ENCODE measurements at places on chromosomes 13 and 19.

- DNase-seq, result no peak
Observed at GRCh38 chr13:98461486-98462240, 115.2 kb downstream of the STK24 start.

DNA sequence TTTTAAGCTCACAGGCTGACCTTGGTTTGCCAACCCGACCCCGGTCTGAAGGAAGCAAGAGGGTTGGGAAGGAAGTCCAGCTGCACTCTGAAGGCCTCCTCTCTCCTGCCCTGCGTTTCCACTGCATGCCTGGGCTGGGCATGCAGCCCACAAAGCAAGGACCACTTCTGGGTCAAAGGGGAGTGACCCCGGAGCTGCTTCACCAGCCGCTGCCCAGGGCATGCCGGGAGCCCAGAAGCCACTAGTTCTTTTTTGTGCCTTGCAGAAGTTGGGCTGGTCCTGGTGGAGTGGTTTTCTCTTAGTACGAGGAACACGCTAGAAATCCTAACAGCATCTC, 166.7 kb downstream of the FLT1 start:
- no peak for DNase-seq

- DNase-seq, result no peak
Observed at GRCh38 chr13:29543230-29544215, 52.0 kb downstream of the SLC7A1 start.

DNA sequence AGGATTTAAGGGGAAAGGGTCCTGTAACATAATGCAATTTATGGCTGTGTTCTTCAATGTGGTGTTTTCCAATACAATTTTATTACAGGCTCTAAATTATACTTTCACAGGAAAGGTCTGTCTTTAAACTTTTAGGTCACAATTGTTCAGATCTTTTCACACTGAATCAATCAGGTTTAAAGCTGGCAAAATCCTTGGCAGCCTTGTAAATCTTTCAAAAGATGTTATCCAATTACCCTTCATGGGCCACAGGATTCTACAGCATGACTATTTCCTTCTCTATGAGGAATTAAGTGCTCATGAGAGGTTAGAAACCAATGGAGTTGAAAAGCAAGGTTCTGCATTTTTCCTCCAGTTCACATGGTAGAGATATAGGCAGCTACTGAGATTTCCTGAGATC, 211.5 kb upstream of the MIR17HG start:
- DNase-seq, result no peak

DNA sequence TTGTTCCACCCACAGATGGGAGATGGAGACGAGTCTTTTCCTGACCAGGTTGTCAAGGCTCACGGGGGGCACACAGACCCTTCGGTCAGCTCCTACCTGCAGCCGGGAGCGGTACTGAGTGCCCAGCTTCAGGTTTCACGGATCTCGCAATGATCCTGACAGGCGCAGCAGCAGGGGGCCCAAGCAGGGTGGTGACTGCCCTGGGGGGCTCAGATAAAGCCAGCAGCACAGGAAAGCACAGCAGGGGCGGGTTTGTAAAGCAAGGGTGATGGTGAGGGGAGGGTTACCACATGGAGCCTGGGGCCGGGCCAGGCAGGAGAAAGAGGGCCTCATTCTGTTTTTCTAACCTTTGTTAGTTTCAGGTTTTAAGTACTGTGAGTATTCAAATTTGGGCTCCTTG, 41.7 kb upstream of the ATP11A start:
- DNase-seq, result no peak

DNA sequence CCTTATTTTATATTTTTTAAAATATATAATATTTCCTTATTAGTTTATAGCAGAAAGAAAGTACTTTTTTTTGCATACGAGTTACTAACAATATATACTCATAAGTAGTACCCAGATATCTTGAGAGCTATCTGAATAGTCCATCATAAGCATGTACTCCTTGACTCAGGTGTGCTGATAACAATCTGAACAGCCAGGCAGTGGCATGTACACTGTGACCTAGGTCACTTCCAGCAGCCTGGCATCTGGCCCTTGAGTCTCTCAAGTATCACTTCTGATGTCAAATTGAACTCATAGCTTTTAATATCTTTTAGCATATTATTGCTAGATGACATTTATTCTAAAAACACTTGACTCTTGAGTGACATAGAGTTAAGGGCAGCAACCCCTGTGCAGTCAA, 1576.7 kb downstream of the SLITRK1 start:
- DNase-seq, result no peak

DNA sequence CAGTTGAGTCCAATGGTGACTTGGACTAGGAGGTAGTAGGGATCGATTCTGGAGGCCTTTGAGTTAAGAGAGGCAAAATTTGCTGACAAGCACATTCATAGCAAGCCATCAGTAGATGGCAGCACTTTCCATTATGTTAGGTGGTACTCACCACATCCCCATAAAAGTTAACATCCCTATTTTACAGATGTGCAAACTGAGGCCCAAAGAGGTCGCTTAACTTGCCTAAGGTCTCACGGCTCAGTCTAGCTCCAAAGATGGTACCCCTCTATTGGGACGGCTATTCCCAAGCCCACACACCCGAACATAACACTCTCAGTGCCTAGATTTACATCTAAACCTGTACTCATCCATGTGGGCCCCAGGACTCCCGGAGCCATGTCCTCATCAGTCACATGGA, 21.5 kb upstream of the FOSB start:
- no peak for DNase-seq

- DNase-seq, result no peak
Observed at GRCh38 chr13:44936246-44936645, 53.0 kb downstream of the NUFIP1 start.

DNA sequence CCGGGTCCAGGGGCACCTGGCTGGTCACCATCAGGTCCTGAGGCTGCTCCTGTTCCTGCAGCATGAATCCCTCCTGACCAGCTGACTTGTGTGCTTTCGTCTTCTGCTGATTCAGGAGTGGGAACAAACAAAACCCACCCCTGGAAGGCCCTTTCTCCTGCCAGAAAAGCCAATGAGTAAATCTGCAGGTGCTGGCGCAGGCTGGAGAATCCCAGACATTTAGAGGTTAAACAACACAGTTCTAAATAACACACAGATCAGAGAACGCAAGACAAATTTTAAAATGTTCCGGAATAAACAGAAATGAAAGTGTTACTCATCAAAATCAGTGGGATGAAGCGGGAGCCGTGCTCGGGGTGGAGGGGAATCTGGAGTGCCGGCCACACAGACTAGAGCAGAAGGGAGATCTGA, 60.6 kb upstream of the C13orf46 start:
- no peak for DNase-seq

DNA sequence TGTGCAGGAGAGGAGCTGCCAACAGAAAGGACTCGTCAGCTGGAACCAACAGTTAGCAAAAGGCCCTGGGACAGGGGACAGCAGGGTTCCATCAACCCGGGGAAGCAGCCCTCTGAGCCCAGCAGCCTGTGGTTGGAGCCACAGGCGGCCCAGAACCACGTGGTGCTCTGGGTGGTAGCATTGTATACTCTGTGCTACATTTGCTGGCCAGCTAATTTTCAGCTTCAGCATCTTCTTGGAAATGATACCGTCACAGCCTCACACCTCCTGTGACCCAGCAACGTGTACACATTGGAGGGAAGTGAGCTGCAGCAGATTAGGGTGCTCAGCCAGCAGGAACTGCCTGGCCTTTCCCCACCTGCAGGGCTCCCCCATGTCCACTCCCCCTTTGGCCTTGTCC, 13.1 kb upstream of the MTIF3 start:
- no peak for DNase-seq

GRCh38 chr13:98539666-98540065, 37.2 kb downstream of the STK24 start:
- DNase-seq, result no peak

GRCh38 chr19:45103156-45103507, 10.2 kb downstream of the PPP1R37 start:
- DNase-seq, result no peak

DNA sequence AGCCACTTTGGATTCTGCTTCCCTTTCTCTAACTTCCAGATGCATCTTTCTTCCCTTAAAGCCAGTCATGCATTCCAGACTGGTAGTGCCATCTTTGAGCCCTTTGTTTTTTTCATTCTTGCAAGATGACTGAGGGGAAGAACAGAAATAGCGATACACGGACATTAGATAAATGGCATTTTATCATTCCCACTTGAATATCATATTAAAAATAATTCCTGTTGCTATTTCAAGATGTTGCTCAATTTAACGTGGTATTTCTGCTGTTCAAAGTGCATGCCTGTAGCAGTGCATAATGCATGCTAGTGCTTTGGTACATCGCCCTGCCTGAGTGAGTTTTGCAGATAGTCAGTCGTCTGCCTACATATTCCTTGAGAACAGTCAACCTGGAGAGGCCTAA, 140.6 kb upstream of the FRY start:
- no peak for DNase-seq

DNA sequence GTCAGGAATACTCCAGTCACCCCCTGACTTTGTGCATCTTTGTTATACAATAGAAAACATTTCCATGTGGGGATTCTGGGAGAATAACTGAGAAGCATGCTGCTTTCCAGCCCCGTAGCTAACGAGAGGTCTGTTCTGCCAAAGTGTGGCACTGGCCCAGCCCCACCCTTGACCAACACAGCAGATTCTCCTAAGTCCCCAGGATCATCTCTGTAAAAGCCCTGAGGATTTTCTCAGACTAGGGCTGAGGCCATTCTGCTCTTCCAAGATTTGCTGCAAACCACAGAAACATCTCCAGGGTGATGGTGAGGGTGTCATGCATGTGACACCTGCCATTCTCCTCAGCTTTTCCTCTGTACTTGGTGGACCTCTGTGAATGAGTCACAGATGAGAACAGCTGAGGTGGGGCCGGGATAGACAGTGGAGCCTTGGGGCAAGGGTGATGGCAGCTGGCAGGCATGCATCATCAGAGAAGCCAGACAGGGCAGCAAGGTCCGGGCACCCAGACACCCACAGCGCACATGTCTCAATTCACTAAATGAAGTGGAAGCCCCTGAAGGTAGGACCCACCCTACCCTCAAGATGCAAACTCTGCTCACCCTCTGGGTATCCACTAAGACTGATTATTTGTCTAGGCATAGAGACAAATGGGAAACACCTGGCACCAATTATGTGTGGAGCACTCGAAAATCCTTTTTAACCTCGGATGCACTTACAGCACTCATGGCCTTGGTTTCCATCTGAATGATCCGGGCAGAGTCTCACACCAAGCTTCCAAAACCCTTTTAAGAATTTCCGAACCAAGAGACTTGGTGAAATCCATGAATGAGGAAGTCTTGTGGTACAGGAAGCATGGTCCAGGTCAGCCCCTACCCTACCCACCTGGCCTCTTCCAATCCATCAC, 20.1 kb upstream of the DOCK9 start:
- no peak for DNase-seq

- DNase-seq, result no peak
Observed at GRCh38 chr13:19179916-19180315, 1.7 kb downstream of the TUBA3C start.

DNA sequence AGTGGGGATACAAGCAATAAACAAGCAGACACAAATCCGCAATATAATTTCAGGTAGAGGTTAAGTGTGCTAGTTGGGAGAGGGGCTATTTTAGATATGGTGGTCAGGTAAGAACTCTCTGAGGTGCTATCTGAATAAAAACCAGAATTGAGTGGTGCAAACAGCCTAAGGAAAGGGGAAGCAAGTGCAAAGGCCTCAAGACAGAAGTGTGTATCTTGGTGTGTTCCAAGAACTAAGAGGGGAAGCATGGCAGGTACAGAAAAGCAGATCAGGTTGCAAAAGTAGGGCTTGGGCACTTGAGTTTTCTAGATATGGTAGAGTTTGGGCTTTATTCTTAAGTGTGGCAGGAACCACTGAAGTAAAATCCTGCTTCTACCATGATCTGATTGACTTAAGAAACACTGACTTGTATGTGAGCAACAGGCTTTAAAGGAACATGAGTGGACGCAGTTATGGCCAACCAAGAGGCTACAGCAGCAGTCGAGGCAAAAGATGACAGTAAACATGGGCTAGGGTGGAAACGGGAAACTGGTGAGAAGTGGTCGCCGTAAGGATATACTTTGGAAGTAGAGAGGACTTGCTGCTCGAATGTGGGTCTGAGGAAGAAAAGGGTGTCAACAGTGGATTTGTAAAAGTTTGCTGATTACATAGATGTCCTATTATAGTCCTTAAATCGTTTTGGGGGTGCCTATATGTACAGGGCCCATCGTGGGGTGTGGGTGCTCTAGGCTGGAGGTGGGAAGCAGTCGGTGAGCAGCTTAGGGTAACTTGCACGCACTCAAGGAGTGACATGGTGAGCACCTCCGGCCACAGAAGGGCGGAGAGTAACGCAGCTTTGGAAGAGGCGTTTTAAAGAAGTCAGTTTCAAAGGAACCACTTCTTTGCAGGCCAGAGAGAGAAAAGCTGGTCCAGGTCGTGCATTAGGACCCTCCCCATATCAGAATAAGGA, 677 bp downstream of the TGDS start:
- DNase-seq, result no peak

- DNase-seq, result no peak
Observed at GRCh38 chr13:46496086-46496485, 56.9 kb upstream of the LRCH1 start.

GRCh38 chr19:10812196-10812595, 23.8 kb downstream of the TMED1 start:
- DNase-seq, result no peak

DNA sequence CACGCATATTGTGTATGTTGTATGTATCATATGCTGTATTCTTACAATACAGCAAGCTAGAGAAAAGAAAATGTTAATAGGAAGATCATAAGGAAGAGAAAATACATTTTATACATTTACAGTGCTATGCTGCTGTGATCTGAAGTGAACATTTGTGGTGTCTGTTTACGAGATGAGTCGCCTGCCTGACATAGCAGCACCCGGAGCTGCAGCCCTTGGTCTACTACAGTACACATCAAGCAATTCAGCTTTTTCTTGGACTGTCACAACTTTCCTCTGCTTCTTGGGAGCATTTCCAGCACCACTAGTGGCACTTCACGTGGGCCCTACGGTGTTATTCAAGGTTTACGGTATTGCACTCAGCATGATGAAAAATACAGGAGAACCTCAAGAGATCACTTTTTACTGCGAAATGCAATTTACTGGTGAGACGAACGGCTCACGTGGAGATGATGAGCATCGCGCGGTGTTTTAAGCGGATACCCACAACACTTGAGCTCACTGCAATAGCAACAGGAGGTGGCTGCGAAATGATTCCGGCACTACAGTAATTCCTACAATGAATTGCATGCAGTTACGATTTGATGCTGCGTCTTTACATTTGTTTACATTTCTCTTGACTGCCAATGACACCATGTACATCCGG, 308.4 kb downstream of the FGF9 start:
- no peak for DNase-seq

GRCh38 chr13:104253063-104253680, 1187.0 kb upstream of the SLC10A2 start:
- DNase-seq, result no peak

DNA sequence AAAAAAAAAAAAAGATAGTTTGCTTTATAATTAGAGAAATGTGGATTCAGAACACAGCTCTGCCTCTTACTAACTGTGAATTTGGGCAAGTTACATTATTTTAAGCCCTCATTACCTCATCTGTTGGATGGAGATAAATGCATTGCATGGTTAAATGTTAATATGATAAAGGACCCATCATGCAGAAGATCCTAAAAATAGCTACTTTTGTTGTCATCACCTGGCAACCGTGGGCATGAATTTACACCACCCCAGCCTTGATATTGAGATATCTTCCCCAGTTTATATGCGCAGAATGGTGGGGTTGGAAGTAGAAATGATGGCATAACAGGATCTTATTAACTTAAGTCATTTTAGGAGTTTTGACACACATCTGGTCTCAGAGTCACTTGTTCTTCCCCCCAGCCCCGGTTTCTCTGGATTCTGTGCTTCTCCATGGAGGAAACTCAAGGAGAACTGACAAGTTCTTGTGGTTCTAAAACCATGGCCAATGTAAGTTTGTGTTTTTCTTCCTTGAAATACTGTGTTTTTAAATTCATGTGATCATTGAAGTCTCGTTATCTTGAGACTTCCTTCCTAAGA, 8.9 kb downstream of the ZNF546 start:
- no peak for DNase-seq
